ENCODE measurements at places on chromosomes 13 and 19.

- DNase-seq = no peak
These were observed 823.9 kb upstream of the SLITRK1 start for GRCh38 chr13:84705982-84706710.

DNA sequence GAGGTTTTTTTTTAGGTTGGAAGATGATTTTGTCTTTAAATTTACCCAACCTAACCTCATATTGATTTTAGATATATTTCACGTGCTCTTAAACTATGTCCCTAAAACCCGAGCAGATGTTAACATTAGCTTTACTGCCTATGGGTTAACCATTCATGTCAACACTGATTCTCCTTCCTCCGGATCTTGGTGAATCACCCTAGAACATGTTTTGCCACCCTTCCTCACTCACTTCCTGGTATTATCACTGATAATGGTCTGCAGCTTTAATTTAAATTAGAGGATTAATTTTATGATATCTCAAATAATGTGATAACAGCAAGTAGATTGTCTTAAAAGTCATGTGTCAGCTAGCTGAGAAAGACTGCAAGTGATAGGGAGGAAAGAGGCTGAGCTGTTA lies 31.9 kb downstream of the HTR2A start:
- no peak for DNase-seq

DNA sequence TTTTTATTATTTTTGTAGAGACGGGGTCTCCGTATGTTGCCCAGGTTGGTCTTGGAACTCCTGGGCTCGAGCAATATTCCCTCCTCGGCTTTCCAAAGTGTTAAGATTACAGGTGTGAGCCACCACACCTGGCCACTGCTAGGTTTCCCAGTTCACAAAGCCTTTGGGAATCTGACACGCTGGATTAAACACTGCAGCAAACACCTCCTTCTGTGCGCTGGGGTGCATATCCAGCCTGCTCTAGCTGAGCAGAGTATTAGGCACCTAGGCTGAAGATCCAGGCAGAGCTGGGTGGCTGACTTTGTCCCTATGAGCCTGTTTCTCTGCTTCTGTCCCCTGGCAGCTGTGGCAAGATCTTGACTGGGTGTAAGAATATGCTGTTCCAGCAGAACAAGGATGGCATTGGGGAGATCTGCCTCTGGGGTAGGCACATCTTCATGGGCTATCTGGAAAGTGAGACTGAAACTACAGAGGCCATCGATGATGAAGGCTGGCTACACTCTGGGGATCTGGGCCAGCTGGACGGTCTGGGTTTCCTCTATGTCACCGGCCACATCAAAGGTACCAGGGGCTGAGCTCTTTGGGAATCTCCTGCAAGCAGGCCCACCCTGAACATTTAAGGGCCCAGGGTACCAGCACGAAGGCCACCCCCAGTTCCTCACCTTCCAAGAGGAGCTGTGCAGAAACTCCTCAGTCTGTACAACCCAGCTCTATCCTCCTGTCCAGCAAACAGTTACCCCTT lies 49.8 kb downstream of the ACSBG2 start:
- no peak for DNase-seq

GRCh38 chr19:14066134-14066533 lies 4.3 kb upstream of the PALM3 start:
- DNase-seq = no peak

DNA sequence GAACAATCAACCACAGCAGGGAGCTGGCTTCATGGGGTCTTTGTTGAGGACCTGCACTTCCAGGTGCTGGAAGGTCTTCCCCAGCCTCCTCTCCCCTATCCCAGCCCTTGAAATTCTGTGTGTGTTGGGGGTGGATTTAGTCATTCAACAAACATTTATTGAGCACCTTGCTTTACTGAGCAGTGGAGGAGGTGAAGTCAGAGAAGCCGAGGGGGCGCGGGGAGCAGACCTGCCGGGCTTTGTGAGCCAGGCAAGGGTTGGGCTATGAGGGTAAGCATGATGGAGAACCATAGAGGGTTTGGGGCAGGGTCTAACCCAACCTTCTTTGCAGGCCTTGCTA lies 3.5 kb upstream of the C19orf85 start:
- no peak for DNase-seq

- no peak for DNase-seq
These were observed 49.5 kb downstream of the ZNF729 start for GRCh38 chr19:22335716-22336115.

GRCh38 chr19:56597696-56598095 lies 2.6 kb downstream of the ZNF71 start:
- DNase-seq = no peak

DNA sequence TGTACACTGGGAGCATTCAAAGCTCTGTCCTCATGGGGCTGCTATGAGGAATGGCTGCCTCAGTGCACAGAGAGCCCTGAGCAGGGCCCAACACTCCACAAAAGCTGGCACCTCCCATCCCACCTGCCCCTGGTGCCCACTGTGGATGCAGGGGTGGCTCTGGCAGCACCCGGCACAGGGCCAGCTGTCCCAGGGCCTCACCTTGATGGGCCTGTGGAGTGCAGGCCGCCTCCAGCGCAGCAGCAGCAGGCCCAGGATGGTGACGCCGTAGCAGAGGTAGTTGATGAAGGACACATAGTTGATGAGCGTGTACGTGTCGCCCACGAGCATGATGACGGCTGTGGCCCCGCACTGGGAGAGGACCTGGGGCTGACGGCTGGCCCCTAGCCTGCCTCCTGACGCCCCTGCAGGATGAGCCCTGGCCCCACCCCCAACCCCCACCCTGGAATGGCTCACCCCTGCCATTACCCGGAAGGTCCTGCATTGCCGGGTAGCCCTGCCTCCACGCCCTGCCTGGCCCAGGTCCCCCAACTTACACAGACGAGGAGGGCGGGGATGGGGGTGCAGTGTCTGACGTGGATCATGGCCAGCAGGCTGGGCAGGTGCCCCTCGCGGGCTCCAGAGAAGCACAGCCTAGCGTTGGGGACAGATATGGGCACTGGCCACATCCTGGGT lies 15.2 kb downstream of the SLC7A10 start:
- DNase-seq = no peak

GRCh38 chr13:50170447-50171037 lies 155.3 kb downstream of the KCNRG start:
- no peak for DNase-seq

DNA sequence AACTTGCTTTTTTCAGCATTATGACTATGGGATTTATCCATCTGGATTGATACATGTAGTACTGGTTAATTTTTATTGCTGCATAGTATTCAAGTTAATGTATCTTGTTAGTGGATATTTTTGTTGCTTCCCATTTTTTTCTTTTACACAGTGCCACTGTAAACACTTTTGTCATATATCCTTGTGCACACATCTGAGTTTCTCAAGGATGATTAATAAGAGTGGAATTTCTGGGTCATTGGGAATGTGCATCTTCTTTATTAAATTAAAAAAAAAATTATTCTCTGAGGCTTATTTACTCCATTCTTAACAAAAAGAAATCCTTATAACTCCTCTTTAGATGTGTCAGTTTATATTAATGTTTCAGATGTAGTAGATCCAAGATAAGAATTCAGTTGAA lies 27.3 kb downstream of the B3GLCT start:
- no peak for DNase-seq

GRCh38 chr19:55240713-55241020 lies 12.1 kb upstream of the TMEM86B start:
- no peak for DNase-seq

GRCh38 chr13:25971459-25972145 lies 80.2 kb downstream of the SHISA2 start:
- DNase-seq = no peak

DNA sequence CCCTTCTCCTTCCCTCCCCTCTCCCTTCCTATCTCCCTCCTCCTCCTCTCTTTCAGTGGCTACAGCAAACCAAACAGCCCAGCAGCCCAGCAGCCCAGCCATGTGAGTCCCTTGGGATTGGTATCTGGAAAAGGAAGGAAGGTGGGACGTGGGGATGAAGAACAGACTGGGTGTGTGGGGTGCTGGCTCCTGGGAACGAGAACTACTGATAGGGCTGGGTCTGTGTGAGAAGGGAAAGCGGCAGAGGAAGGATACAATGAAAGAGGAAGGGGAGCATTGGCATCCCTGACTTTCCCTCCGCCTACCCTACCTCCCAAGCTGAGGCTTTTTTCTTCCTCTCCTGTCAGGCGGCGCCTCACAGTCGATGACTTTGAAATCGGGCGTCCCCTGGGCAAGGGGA lies 863 bp downstream of the AURKC start:
- no peak for DNase-seq

DNA sequence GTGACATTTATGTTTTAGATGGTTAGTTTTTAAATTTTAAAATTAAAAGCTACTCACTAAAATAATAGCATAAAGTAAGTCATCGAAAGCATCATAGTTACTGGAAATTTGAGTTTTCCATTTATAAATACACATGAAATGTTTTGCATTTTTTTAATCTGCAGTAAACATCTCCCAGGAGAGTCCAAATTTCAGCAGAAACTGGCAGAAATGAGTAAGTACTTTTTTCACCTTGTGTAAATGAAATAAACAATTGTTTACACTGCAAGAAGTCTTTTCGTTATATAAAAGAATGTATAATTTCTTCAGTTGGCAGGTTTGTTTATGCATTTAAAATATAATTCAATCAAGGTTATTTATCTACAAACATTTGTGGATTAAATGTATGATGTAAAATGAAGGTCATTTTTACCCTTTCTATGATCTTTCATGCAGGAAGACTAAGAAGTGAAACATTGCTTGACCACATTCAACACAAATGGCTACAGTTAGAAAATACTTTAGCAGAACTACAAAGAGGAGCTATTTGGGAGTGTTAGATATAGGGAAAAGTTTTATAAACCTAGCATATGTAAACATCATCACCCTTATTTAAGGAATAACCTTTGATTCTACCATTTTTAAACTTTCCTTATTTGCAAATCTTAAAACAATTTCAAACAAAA lies 55.6 kb downstream of the RCBTB2 start:
- no peak for DNase-seq

GRCh38 chr19:50837300-50837699 lies 3.9 kb upstream of the KLK15 start:
- no peak for DNase-seq

DNA sequence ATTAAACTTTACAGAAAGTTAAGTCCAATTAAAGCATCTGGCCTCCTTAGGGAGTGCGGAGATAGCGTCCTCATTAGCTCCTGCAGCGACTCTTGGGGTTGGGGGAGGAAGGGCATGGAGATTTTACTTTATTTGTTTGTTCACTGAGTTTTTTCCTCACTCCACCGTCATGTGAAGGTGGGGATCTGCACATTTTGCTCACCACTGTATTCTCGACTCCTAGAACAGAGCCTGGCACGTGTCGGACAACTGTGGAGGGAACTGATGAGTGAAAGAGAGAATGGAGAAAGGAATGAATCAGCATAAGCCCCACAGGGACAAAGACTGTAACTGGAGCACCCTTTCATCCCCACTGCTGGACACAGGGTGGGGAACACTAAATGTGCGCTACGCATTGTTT lies 205.1 kb upstream of the TSHZ3 start:
- no peak for DNase-seq

- no peak for DNase-seq
These were observed 73.7 kb downstream of the UQCRFS1 start for GRCh38 chr19:29139227-29139626.

- no peak for DNase-seq
These were observed 24.3 kb downstream of the TMTC4 start for GRCh38 chr13:100650326-100650725.

DNA sequence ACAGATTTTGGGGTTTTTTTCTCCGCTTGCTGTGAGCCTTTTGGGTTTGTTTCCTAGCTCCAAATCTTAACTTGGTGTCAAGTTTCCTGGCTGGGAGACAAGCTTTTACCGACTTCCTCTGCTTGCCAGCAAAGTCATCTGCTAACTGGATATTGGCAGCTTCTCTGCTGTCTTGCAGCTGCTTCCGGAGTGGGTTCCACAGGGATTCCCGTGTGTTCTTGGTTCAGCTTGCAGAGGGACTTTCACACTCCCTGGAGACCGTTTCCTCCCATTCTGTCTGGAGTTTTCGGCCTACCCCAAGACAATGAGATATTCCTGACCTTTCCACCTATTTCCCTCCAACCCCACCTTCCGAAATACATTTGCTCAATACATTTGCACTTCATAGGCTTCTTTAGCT lies 2.2 kb upstream of the COLGALT1 start:
- no peak for DNase-seq

- DNase-seq = no peak
These were observed 78.5 kb downstream of the SCGB2B2 start for GRCh38 chr19:34598217-34599155.

GRCh38 chr19:19224852-19225494 lies 13.2 kb downstream of the NCAN start:
- peak; percentile 41 for DNase-seq

- peak; percentile 82 for DNase-seq
These were observed at the start of gene ARHGAP45 for GRCh38 chr19:1066748-1067340. Gene ARHGAP45 (plus strand): TSS chr19:1067167. CDS start chr19:1067406, 239 bp downstream.

GRCh38 chr13:26053418-26053980 lies 1.7 kb upstream of the SHISA2 start:
- DNase-seq = no peak

GRCh38 chr13:52780092-52780491 lies 40.5 kb upstream of the CNMD start:
- DNase-seq = no peak

GRCh38 chr19:47660435-47660832 lies 51.5 kb downstream of the BICRA start:
- no peak for DNase-seq

Data from stimulated activated CD4-positive, alpha-beta T cell treated with anti-CD3 and anti-CD28 coated beads, Interleukin-1b, Interleukin-23, amount 100 ng/mL, for 24 hours (primary cell).